ENCODE measurements at places on chromosomes 3 and 15.

DNA sequence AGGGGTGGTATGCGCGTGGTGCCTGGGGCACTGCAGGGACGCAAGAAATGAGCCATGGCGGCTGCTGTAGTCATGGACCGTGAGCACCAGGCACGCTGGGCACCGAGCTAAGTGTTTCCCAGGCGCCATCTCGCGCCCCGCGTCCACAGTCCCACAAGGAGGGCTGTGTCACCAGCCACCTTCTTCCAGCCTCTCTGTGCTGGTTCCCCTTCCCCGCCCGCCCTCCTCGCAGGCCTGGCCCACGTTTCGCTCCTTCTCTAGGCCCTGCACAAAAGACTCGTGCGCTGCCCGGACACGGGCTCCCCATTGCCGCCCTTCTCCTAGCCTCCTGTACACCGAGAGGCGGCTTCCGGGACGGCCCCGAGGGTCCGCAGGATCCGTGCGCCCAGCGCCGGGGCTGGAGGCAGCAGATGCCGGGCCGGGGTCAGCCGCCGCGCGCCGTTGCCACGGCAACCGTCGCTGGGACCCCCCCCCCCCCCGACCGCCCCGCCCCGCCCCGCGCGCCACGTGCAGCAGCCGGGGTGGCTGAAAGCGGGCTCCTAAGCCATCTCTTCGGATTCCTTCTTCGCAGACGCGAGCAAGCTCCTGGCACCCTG, 113.4 kb downstream of the SRGAP3 start:
- no peak for DNase-seq

GRCh38 chr3:192933259-192933658, 15.6 kb upstream of the MB21D2 start:
- DNase-seq = no peak

GRCh38 chr3:151393146-151393830, 8.7 kb upstream of the P2RY12 start:
- no peak for DNase-seq

GRCh38 chr15:83323296-83323711, 38.8 kb upstream of the BNC1 start:
- DNase-seq = peak; percentile 24

DNA sequence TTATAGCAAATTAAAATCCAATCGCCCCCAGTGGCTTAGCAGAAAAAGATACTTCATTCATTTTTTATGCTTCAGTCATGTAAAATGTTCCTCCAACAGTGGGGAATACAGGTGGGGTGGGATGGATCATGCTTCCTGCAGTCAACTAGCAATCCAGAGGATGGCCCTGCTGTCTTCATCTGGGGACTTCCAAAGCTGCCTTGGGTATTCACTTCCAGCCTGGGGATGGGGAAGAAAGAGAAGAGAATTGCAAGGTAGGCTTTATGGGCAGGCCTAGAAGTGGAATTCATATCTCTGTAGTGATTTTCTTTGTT, 354.8 kb upstream of the SLCO3A1 start:
- DNase-seq = no peak

DNA sequence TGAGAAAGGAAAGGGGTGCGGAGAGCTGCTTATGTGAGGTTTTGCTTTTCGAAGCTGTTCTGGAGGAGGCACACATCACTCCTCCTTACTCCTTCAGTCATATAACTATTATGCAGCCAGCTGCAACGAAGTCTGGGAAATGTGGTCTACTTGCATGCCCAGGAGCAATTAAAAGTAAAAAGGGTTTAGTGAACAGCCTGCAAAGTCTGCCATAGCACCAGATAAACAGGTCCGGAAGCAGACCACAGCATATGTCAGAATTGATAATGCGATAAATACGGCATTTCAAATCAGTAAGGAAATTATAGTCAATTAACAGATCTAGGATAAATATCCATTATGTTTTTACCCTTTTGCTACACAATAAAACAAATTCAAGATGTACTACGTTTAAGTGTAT, 99.5 kb downstream of the POLR2M start:
- no peak for DNase-seq

- DNase-seq = no peak
Observed at GRCh38 chr3:153443961-153444360, 281.9 kb downstream of the RAP2B start.

DNA sequence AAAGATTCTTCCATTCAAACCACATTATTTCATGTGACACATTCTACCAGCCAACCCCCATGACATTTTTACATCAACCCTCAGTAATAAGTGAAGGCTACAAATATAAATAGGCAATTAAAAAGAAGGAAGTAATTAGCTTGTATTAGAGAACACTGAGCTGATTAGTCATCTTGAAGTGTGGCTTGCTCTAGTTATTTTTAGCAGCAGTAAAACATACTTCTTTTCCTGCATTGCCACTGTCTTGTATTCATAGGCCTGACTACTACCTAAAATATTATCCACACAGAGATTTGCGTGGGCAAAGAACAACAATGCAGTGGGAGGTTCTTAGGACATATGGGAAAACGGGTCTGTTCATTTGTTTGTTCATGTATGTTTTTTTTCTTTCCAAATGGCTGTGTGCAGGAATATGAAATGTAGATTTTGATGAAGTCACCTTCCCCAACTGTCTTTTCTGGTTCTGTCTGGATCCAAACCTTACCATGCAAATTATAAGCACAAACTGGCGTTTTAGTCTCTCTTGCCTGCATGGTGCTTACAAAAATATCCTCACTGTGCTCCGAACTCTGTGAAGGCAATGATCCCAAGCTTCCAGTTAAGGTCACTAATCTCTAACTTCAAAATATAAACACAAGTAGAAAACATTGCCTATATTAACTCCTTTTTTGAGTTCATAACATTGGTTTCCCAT, 31.5 kb upstream of the TM4SF4 start:
- DNase-seq = no peak

- DNase-seq = no peak
Observed at GRCh38 chr3:52939600-52939999, 42.3 kb upstream of the STIMATE start.
